ENCODE measurements at places on chromosomes 5 and 9.

DNA sequence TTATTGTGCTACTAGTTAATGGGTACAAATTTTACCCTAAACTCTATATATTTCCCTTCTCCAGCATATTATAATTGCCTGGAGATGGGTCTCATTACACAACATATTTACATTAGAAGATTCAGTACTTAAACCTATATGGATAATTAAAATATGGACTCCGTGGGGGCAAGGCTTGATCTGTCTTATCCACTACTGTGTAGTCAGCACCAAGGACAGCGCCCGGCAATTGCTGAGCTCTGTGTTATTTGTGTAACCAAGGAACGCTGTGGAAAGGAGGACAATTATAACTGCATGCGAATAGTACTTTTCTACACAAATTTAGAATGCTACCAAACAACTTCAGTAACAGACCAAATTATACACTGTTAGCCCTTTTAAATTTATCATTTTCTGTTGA lies 77.7 kb downstream of the DNAH5 start:
- DNase-seq: peak; percentile 34

GRCh38 chr5:148469501-148469935 lies 85.8 kb downstream of the FBXO38 start:
- DNase-seq: peak; percentile 43

- no peak for DNase-seq
Observed at GRCh38 chr5:173997331-173997730, 8.4 kb downstream of the C5orf47 start.

DNA sequence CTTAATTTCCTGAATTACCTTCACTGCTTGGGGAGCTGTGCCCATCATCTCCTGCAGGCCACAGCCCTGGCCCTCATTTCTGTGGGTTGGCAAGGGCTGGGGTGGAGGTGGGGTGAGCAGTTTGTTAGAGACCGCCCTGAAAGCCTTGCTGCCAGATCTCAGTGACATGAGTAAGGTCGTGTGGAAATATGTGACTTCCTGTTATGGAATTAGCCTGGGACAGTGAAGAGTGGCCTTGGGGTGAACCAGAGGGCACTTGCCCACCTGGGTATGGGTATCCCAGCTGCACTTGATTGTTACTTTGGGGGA lies 2.5 kb upstream of the HNRNPAB start:
- no peak for DNase-seq

GRCh38 chr5:98816582-98817222 lies 43.2 kb downstream of the RGMB start:
- DNase-seq: no peak

DNA sequence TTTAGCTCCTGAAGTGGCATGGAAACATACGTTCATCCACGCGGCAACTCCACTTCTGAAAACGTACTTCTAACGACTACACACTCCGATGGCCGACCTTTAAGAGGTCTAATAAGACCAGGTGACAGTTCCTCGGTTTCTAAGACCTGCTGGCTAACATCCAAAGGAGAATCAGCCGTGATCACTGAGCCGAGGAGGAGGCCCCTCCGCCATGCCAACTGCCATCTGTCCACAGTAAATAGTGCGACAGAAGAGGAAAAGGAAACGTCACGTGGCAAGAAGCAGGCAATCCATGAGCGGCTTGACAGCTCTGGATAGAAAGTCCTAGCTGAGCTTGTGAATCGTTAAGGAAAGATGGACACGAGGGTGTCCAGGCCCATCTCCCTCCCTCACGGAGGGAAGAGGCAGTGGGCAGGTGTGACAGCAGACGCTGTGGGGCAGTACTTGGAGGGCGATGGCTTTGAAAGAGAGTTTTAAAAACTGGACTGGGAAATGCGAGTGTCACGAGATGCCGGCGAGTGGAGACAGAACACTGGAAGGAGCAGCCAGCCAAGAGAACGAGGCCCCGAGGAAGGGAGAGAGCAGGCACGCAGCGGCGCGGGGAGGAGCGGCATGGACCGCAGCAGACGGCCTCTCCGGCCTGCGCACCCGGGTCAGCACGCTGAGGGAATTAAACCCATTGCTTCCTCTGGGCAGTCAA lies 66.7 kb upstream of the TBC1D9B start:
- no peak for DNase-seq

- DNase-seq: peak; percentile 71
Observed at GRCh38 chr5:178123094-178123965, 7.5 kb upstream of the RMND5B start.

- DNase-seq: no peak
Observed at GRCh38 chr9:98783518-98784226, 12.7 kb downstream of the ANKS6 start.

DNA sequence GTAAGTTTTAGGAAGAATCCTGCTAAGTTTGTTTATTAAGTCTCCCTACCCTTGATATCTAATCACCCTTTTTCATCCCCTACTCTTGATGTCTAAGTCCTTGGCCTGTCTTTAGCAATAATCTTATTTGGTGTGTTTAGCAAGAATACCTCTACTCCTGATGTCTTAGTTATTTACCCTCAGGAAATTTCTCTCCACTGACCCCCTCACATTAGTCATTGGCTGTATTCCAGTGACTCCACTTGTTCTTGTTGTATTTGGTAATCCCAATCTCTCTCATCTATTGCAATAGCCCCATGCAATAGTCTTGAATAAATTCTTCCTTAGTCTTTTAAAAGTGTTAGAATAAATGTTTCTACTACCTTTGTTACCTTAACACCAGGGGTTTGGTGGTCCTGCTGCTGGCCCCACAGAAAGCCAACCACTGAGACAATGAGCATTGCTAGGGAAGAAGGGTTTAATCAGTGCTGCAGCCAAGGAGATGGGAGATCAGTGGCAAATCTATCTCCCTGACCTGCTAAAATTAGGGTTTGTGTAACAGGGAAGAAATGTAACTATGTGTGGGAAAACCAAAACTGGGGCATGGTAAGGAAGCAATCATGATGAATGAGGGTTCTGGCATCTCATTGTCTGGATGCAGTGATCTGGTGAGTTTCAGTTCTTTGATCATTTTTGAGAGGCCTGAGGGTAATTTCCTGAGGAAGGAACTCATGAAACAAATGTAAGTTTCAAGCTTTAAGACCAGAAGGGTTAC lies 236.4 kb upstream of the DAB2 start:
- no peak for DNase-seq

- no peak for DNase-seq
Observed at GRCh38 chr9:127694890-127695720, 11.7 kb upstream of the CFAP157 start.

DNA sequence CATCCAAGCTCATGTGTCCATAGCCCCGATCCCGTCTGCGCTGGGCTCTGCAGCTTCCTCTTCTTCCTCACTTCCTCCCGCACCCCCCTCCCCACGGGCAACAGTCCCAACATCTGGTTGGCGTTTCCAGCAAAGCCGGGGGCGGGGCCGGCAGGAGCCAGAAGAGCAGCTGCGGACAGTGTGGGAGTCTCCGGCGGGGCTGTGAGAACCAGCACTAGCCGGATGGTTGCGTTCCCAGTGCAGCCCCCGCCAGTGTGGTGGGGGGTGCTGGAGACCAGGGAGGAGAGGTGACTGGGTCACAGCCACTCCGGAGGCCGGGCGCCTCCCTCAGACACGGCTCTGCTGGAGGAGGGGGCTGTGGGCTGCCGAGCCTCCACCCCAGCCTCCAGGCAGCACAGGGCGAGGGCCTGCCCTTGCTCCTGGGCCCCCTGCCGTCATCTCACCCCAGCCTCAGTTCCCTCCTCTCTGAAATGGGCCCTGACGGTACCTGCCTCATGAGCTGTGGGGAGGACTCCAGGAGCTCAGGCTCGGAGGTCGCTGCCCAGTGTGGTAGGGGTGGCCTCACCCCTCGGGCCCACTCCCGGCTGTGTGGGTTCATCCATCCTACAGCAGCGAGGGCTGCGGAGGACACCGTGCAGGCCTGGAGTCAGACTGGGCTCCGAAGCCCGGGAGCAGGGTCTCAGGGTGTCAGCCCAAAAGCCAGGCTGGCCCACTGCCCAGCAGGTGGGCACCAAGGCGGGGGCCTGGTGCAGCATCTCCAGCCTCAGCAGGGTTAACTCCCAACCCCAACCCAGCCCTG lies 41.5 kb upstream of the NOTCH1 start:
- no peak for DNase-seq

DNA sequence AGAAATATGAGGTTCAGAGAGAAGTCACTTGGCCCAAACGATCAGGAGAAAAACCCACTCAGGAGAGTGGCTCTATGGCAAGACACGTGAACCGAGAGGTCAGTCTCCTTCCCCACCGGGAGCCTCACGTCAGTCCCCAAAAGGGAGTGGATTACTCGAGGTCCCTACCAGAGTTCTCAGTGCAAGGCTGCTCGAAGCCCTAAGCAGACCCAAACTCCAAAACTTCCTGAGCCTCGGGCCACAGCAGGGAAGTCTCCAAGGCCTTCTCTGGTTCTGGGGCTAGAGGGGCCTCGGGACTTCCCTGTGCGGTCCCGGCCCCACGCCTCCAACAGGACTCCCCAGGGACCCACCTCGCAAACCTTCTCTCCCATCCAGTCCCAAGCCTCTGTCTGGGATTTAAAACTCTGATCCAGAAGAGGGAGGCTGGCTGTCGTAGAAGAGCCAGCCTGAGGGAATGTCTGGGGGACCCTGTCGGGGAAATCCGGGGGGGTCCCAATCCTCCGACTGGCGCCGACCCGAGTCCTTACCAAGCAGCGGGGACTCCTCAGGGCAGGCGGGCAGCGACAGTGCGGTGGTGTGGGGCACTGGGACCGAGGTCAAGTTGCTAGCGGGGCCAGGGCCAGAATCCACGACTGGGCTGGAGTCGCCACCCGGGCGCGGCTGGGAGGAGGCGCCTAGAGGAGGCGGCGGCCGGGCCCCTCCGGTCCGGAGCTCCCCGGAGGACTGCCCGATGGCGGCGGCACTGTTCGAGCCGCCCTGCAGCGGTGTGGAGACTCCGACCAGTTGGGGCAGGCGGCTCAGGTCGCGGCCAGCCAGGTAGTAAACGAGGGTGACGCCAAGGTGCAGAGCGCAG lies 679 bp downstream of the B4GALT1 start:
- DNase-seq: no peak

DNA sequence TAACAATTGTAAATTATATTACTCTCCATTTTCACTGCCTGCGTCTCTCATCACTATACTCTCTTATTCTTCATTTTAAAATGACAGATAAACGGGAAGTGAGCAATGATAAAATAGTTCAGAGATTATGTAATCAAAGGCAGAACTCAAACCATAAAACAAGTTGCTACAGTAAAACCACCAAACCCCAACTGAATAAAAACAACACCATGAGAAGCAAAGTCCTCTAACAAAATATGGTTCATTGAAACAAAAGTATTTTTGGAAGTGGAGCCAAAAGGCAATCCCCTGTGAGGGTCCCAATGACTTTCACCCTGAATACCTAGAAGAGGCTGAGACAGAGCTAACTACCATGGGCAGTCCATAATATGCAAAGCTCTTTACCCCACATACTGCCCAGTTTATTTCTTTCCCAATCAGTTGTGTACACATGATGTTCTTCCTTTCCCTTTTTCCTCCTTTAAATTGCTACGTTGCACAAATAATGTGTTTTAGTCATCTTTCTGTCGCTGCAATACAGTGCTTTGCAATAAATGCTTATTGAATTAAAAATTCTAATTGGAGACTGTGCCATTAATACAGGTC lies 64.0 kb upstream of the PTGER4 start:
- no peak for DNase-seq

DNA sequence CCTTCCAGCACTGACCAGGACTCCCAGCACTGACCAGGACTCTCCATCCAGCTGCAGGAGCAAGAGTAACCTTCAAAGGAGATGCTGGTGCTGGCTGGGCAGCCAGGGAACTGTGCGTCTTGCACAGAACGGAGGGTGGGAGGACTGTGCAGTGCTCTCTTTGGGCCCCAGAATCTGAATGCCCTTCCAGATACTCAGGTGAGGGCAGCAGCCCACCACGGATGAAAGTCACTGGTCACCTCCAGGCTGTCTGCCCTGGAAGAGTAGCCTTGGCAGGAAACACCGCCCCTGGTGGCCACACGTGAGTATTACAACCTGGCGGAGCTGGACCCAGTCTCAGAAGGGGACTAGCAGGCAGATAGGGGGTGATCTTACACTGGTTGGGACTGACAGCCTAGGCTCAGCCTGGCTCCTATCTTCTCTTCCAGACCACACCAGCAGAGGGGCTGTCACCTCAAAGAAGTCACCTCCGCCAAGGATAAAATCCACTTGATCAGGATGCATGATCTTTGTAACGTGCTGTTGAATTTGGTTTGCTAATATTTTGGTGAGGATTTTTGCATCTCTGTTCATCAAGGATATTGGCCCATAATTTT lies 4.8 kb upstream of the SARDH start:
- DNase-seq: peak; percentile 95

DNA sequence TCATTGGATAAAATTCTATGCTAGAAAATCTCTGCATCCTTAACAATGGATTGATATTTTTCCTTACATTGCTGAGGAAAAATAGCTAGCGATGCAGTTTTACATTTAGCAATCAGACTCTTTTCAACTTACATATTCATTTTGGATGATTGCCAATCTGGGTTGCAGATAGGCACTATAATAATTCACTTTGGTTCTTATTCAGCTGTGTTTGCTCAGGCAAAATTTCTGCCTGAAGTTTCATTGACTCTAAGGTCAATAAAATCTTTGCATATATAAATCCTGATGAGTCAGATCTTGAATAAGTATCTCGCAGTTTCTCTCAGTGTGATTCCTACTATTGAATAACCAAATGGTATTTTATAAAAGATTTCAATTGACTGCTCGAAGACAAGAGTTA lies 1105.8 kb downstream of the CDH18 start:
- no peak for DNase-seq

GRCh38 chr9:71587576-71588362 lies 180.5 kb downstream of the CEMIP2 start:
- no peak for DNase-seq

- DNase-seq: no peak
Observed at GRCh38 chr5:140246378-140247122, 56.4 kb downstream of the PFDN1 start.

DNA sequence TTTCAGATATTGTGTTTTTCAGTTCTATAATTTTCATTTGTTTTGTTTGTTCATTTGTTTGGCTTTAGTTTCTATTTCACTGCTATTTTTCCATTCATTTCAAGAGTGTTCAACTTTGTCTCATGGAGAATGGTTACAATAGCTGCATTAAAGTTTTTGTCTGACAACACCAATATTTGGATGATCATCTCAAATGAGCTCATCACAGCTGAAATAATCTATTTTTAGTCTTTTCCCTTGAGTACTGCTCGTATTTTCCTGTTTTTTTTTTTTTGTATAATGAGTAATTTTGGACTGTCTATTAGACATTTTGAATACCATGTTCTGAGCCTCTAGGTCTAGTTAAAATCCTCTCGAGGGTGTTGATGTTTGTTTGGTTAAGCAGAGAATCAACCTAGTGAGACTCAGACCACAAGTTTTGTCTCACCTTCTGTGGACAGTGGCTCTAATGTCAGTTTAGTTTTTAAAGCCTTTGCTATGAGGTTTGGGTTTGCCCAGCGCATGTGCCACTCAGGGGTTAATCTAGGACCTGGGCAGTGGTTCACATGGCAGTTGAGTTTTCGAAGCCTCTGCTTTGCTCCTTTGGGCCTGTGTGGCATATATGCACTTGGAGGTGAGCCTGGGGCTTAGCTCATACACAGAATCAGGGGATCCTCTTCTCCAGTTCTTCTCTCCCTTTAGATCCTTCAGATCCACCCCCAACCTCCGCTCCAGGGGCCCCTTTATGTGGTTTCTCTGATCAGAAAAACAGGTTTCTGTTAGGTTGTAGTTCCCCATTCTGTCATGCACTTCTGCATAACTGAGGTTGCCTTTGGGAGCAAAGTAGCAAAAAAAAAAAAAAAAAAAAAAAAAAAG lies 79.8 kb downstream of the ARSB start:
- DNase-seq: no peak

Data from T47D (cell line).